Mesothelial cell of epicardium (in vitro differentiated cells): ENCODE measurements at places on chromosomes 1 and 21. TPM values are rescaled to one million over a fixed set of nuclear protein-coding genes. Genes with fewer than 3 reads are reported as not detected.

DNA sequence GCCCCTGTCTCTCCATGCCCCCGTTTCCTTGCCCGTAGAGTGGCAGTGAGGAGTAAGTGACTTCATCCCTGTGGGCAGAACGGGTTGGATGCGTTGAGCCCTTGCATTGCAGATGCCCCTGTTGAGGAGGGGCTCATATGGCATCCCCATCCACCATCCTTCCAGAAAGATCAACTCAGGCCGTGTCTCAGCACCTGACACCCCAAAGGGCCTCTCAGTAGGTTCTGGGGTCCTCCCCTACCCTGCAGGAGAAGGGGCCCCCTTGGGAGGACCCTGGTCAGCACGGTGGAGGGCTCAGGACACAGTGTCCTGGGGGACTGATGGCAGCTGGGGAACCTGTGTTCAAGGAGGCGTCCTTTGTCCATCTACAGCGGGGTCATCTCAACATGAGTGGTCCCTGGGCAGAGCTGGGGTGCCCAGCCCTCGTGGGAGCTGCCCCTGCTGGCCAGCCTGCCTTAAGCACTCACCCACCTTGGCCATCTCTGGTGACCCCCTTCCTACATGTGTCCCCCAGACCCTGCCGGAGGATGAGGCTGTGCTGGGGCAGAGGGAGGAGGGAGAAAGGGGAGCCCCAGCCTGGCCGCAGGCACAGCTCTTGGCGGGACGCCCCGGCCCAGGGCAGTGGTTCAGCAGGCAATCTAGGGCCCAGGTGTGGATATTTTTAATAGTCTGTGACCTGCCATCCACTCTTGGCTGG lies 48.2 kb upstream of the ACTRT2 start:
- H3K27ac ChIP-seq = no peak overlapping the region
- H3K36me3 ChIP-seq = peaks cover 1% of the 10 kb centered on the region
- no peaks in the 10 kb centered on the region for H3K4me1 ChIP-seq

DNA sequence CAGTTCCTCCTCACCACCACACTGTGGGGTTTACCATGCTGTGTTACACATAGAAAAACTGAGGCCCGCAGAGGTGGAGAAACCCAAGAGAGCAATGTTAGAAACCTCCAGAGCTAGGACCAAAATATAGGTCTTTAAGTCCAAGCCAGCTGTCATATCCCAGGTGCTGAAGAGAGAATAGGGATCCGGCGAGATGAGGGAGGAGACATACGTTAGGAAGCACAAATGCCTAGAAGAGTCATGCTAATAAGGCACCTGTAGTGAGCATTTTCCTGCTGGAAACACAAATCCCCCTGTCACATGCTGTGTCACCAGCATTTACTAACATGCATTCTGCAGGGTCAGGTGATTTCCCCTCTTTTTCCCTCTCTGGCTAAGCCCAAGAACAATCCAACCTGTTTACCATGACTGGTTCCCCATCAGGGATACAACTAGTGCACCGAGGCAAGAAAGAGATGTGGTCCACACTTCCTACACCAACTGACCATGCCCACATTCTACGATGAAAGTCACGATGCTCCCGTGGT lies 168.6 kb upstream of the CAMK1G start:
- no peak overlapping the region for H3K27ac ChIP-seq
- H3K36me3 ChIP-seq = no peaks in the 10 kb centered on the region
- DNase-seq = no peak
- no peak overlapping the region for H3K4me3 ChIP-seq
- H3K27me3 ChIP-seq = no peaks in the 10 kb centered on the region

RGS13 gene
- 1.1 to 1.8 TPM (median 1.2 TPM) in 3 replicates for total RNA-seq

DNA sequence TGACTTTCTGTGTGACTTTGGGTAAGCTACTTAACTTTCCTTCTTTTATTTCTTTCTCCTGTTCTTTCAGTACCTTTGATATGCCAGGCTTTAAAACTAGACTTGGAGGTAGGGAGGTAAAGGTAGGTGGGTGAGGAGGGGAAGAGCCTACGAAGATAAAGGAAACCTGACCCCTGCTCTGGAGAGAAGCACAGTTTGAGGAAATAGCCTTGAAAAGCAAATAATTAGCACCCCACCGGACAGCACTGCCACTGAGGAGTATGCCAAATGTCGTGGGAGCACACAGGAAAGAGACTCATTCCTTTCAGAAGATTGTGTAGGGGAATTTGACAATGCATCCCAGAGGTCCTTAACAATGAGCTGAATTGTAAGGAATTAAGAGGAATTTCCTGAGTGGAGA lies 65.2 kb upstream of the SPAG17 start:
- no peaks in the 10 kb centered on the region for H3K36me3 ChIP-seq
- H3K4me1 ChIP-seq = peaks cover 12% of the 10 kb centered on the region
- H3K27ac ChIP-seq = no peak overlapping the region

CELA2B gene
- total RNA-seq = not detected in 3 replicates

GRCh38 chr1:116498789-116499628 lies 71.8 kb downstream of the CD58 start:
- no peaks in the 10 kb centered on the region for H3K27me3 ChIP-seq
- no peak overlapping the region for H3K4me3 ChIP-seq
- H3K27ac ChIP-seq = no peak overlapping the region
- no peak for DNase-seq

GRCh38 chr1:89546082-89546889 lies 21.7 kb downstream of the LRRC8B start:
- peaks cover 4% of the 10 kb centered on the region for H3K27me3 ChIP-seq
- no peak overlapping the region for H3K27ac ChIP-seq
- H3K36me3 ChIP-seq = no peaks in the 10 kb centered on the region

- H3K4me1 ChIP-seq = peaks cover 11% of the 10 kb centered on the region
- H3K36me3 ChIP-seq = peaks cover 3% of the 10 kb centered on the region
- H3K27ac ChIP-seq = no peak overlapping the region
- no peak for DNase-seq
- H3K4me3 ChIP-seq = no peak overlapping the region
Observed at GRCh38 chr1:219283541-219283940, 109.9 kb downstream of the LYPLAL1 start.
